ENCODE measurements at places on chromosomes 7 and 10.

DNA sequence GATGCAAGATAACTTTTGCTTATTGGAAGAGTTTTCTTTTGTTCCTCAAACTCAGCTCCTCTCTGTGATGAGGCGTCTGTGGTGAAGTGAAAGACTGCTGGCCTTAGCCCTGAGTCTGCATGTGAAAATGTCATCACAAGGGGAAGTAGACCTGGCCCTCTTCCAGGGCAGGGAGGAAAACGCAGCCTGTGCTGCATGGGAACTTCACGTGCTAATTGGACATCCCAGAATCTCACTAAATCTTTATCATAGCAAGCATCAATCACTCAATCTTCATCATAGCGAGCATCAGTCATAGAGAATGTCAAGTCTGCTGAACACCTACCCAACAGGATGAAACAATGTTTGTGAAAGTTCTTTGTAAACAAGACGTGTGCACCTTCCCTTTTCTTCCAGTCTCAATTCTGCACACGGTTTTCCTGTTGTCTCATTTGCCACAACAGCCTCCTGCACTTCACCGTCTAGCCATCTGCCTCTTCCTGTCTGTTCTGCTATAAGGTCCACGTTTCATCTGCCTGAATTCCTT is 314.6 kb downstream of the FRMD4A start:
- DNase-seq = no peak

DNA sequence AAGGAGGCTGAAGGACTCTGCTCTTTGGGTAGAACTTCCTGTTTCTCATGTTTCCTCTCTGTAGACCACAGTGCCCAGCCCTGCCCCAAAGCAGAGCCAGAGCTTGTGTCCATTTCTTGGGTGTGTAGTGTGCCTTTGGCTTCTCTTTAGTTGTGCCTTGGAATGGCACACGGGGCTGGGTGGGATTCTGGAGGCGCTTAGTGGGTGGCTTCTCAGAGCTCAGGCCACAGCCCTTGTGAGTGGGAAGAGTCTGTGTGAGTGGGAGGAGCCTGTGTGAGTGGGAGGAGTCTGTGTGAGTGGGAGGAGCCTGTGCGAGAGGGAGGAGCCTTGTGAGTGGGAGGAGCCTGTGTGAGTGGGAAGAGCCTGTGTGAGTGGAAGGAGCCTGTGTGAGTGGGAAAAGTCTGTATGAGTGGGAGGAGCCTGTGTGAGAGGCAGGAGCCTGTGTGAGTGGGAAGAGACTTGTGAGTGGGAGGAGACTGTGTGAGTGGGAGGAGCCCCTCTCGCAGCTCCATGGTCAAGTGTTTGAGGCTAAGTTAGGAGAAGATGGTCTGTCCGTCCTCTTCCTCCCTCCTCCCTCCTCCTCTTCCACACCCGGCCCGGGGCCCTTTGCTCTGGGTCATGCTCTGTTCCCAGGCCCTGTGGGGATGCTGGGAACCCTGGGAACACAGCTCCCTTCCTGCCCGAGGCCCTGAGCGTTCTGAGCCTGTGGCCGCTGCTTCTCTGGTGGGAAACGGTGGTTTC is 153.0 kb downstream of the GRK5 start:
- DNase-seq = no peak

- DNase-seq = no peak
These were observed 334.8 kb upstream of the GALNT17 start for GRCh38 chr7:70797109-70797514.

DNA sequence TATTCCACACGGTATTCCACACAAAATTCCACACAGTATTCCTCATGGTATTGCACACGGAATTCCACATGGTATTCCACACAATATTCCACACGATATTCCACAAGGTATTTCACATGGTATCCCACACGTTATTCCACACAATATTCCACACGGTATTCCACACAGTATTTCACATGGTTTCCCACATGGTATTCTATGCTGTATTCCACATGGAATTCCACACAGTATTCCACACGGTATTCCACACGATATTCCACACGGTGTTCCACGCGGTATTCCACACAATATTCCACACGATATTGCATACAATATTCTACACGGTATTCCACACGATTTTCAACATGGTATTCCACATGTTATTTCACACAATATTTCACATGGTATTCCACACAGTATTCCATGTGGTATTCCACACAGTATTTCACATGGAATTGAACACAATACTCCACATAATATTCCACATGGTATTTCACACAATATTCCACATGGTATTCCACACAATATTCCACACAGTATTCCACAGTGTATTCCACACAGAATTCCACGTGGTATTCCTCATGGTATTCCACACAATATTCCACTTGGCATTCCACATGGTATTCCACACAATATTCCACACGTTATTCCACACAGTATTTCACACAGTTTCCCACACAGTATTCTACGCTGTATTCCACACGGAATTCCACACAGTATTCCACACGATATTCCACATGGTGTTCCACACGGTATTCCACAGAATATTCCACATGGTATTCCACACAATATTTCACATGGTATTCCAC is 136.0 kb upstream of the CHST15 start:
- DNase-seq = no peak

DNA sequence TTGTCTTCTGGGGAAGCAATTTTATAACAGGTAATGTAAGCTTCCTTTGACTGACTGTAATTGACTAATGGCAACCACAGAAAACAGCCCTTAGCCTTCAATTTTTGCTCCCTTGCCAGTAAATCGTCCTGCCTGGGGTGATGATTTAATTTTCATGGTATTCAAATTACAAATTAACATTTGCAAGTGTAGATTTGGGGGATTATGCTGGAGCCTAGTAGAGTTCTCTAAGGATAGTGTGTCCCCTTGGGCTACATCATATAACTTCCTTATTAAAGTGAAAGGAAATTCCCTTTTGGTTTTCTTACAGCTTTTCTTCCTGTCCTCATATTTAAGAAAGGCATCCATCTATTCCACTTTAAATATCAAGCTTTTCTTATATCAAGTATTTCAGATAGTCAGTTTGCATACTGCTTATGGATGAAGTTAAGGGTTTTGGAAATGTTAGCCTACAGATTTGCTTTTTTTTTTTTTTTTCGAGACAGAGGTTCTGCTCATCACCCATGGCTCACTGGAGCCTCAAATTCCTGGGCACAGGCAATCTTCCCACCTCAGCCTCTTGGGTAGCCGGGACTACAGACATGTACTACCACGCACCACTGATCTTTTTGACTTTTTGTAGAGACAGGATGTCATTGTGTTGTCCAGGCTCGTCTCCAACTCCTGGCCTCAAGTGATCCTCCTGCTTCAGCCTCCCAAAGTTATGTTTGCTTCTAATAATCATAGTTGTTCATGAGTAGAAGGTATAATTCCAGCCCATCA is 35.9 kb upstream of the HDAC9 start:
- DNase-seq = no peak

GRCh38 chr10:20624642-20625041 is 272.5 kb downstream of the NEBL start:
- no peak for DNase-seq

DNA sequence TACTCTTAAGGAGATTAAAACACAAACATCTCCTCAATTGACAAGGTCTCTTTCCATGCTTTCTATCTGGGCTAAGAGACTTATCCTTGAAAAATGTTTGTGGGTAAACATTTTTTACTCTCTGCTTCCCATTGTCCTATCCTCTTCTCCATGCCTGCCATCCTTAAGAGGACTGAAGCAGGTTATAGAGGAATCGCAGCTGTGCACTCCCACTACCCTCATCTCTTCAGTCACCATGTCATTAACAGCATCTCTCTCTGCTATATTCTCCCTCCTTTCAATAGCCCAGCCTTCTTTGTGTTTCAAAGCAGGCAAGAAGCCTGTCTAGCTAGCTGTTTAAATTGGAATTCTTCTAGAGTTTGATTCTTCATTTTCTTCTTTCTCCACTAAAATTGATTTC is 22.6 kb downstream of the COL1A2 start:
- DNase-seq = no peak

DNA sequence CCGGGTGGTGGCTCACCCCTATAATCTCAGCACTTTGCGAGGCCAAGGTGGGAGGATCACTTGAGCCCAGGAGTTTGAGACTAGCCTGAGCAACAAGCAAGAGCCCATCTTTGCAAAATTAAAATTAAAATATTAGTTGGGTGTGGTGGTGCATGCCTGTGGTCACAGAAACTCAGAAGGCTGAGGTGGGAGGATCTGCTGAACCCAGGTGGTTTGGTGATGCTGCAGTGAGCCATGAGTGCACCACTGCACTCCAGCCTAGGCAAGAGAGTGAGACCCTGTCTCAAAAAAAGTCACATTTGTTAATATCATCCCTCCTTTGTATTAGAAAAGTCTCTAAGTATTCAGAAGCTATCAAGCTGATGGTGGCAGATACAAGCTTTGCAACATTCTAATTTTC is 317.5 kb downstream of the ANKRD30A start:
- no peak for DNase-seq

GRCh38 chr7:139650429-139651100 is 127.1 kb downstream of the CLEC2L start:
- DNase-seq = no peak

DNA sequence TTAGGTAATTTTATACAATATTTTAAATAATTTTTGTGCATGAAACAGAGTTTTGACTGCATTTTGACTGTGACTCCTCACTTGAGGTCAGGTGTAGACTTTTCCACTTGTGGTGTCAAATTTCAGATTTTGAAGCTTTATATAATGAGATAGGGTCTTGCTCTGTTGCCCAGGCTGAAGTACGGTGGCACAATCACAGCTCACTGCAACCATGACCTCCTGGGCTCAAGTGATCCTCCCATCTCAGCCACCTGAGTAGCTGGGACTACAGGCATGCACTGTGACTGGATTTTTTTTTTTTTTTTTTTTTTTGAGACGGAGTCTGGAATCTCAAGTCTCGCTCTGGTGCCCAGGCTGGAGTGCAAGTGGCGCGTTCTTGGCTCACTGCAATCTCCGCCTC is 74.9 kb downstream of the TCF7L2 start:
- DNase-seq = no peak

- DNase-seq = no peak
These were observed 129.6 kb upstream of the ANKRD1 start for GRCh38 chr10:91050371-91051034.

GRCh38 chr7:157612009-157612663 is 275.3 kb downstream of the DNAJB6 start:
- DNase-seq = no peak

GRCh38 chr10:61385231-61386001 is 67.8 kb downstream of the TMEM26 start:
- no peak for DNase-seq

DNA sequence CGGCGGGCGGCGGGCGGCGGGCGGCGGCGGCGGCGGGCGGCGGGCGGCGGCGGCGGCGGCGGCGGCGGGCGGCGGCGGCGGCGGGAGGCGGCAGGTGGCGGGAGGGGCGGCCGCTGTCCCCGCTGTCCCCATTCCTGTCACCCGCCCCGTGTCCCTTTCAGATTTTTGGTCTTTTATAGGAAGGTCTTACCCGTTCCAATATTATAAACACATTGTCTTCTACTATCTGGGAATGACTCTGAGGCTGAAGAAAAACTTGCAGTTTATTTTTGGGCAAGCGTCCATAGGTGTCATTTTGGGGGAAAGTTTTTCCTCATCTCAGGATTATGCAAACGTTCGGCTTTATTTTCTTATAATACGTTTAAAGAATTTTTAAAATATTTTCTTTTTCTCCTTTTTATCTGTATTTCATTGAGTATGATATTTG is 578 bp downstream of the ZNF713 start:
- no peak for DNase-seq

GRCh38 chr10:57657164-57657765 is 610.4 kb downstream of the IPMK start:
- peak; percentile 58 for DNase-seq
